NCI-H1105 treated with DMSO at 0.1 percent for 48 hours (cell line): ENCODE measurements at places on chromosomes 6 and 20.

DNA sequence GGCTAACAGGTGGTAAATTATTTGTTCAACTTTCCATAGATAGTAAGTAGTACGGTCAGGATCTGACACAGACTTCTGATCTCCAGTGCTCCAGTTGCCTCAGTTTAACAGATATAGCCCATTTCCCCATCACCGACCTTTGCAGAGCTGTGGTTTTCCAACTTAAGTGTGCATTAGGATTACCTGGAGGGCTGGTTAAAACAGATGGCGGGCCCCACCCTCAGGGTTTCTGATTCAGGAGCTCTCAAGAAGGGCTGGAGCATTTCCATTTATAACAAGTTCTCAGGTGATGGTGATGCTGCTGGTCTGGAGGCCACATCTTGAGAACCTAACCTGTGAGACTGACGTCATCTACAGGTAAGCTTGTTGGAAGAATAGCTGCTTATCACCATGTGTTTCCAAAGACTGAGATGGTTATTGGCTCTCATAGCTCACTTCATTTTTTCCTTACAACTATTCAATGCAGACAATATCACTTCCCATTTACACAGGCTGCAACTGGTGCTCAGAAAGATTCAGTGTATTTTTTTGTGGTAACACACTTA is 360.1 kb upstream of the CHD6 start:
- no peak for DNase-seq

DNA sequence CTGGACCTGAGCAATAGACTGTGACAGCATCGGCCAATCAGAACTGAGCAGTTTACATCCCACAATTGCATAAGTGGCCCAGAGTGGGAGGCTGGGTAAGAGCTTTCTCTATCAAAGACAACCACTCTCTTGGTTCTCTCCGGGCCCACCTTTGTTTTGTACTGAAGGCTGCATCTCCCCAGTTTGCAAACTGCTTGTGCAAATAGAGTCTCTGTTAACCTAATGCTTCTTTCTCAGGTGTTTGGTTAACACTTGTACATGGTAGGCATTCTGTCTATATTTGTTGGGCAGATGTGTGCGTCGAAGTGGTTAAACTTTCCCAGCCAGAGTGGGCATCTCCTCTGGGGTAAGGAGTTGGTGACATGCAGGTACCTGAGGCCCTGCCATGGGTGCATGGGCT is 177.1 kb downstream of the CDH26 start:
- DNase-seq: no peak

GRCh38 chr6:52574709-52575501 is 2.0 kb downstream of the TRAM2 start:
- no peak for DNase-seq

DNA sequence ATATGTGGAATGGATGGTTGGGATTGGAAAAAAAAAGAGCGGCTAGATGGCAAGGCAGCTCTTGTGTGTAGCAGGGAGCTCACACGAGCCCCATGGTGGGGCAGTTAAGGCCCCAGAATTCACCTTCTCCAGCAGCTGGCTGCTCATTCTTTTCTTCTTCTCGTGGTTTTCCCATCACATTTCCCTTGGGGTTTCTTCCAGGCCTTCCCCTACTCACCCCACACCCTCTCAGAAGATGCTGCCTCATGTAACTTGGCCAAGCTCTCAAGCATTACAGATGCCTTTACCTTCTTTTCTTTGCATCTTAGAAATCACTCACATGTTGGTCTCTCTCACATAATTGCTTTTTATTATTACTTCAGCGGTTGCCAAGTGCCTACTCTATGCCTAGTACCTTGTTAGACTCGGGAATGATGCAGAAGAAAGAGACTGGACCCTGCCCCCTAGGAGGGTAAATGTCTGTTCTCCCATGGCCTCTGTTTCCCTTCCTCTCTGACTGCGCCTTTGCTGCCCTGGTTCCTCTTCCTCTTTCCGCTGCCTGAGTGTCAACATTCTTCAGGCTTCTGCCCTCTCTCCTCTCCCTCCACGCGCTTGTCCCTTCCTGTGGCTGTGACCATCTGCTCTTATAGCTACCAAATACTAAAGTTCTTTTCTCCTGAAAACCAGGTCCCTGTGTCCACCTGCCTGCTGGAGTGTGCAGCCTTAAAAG is 28.6 kb downstream of the PPARD start:
- no peak for DNase-seq

DNA sequence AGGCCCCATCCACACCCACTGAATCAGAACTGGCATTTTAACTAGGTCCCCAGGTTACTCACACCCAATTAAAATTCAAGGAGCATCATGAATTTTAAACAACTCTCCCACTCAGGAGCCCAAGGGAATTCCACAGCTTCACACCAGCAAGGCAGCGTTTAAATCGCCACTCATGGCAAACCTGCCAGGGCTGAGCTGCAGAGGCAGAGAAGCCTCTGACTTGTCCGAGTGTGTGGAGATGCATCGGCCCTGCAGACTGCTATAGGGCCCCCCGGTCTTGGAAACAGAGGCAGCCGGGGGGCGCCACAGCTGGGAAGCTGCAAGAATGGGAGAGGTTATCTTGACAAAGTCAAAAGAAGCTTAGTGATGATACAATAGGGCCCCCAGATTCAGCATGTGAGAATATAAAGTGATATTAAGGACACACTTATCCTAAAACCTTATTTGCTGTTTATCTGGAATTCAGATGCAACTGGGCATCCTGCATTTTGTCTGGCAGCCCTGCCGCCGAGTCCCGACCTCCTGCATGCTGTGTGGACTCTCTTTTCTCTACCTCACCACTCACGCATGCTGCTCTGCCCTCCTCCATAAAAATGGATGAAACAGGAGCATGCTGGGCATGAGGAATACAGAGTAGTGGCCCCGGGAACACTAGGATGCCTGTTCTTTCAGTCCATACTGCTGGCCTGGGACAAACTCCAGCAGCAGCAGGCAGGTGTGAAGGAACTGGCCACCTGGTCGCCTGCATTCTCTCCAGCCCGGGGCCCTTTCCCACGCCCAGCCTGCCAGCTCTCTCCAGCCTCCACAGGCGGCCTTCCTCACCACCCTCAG is 126.1 kb downstream of the PXDC1 start:
- DNase-seq: no peak

DNA sequence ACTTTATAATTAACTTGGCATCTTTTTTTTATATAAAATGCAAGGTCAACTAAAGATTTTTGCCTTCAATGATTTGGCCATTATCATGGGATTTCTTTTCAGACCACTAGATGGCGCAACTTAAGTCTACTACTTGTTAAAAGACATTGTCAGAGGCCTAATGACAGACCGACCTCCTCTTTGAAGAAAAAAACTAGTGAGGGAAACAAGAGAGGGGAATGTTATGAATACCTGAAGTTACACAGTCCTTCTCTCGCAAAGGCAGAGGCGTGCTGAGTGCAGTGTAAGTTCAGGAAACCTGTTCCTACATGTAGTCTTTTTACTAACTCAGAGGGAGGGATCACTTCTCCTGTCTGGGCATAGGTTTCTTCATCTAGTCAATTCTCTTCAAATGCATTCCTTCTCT is 9.3 kb downstream of the TRAPPC3L start:
- DNase-seq: peak; percentile 71

DNA sequence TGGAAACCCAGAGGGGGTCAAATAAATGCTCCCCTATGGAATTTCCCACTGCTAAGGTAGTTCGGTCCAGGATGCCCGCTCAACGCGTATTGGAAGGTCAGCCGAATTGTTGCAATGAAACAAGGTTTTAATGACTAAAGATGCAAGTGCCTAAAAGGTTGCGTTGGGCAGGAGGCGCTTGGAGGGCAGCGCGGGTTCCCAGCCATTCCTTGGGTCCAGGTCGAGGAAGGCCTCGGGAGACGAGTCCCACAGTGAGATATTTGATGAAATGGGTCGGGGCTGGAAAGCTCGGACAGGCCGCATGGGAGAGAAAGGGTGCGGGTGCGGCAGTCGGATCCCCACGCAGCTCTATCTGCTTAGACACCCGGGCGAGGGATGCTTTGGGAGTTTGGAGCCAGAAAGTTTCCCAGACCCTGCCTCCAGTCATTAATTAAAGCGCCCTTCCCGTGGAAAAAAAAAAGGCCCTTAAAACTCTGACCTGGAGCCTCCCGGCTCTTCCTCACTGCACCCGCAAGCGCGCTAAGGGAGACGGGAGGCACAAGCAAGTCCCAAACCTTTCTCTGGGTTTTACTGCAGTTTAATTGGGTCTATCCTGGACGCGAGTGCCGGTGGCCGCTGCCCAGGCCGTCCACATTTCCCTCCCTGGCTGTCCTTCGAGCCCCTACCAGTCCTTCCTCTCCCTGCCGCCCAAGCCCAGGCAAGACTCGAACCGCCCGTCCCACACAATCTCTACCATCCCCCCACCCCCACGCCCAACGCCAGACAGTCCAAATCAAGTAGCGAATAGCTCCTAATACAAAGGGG is 24.2 kb downstream of the TFAP2A start:
- no peak for DNase-seq

- DNase-seq: peak; percentile 61
Measured at GRCh38 chr6:160137989-160138835, 16.6 kb downstream of the SLC22A1 start.

DNA sequence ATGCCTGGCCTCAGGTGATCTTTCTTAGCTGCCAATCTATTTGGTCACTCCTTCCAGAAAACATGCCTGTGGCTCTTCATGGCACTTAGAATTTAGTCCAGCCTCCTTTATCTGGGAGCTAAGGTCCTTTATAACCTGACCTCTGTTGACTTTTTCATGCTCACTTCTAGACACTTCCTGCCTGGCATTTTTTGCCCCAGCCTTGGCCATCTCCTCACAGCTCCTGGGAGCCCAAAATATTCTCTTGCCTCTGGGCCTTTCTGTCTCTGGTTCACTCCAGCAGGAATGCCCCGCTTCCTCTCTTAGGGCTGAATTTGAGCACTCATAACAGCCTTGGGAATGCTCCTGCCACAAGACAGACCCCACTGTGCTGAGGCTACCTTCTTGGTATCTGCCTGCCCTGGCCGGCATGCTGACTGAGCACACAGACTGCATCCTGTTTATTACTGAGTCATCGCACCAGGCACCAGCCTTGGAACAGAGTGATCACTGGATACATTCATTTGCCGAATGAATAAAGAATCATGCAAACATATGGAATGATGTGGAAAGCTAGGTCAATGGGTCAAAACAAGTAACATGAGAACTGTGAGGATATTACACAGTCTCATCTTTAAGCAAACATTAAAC is 5.8 kb upstream of the EEF1E1 start:
- DNase-seq: no peak

GRCh38 chr6:169498916-169499513 is 202.8 kb downstream of the WDR27 start:
- no peak for DNase-seq

GRCh38 chr20:43953919-43954592 is 39.4 kb downstream of the TOX2 start:
- no peak for DNase-seq

GRCh38 chr6:136767570-136768309 is 24.5 kb downstream of the MAP3K5 start:
- DNase-seq: no peak

- no peak for DNase-seq
Measured at GRCh38 chr6:165586706-165587105, 76.3 kb downstream of the PDE10A start.

GRCh38 chr20:36821964-36822437 is 48.4 kb upstream of the DSN1 start:
- DNase-seq: no peak

- DNase-seq: no peak
Measured at GRCh38 chr6:157539900-157540752, 159.1 kb downstream of the ZDHHC14 start.

DNA sequence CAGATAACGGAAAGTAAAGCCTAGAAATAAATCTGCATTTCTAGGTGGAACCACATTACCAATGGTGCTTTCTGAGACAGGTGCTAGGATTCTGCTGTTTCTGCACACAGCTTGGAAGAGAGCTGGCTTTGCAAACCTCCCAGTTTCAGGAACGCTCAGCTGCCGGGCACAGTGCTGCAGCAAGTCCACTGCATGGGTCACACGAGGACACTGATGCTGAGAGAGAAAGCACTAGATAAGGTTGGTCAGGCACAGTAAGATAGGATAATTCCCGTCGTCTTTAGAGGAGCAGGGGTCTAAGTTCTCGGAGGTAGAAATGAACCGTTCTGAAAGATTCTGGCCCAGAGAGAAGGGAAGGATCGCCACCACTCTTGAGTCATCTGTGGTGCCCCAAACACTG is 11.0 kb downstream of the UNC93A start:
- DNase-seq: no peak

DNA sequence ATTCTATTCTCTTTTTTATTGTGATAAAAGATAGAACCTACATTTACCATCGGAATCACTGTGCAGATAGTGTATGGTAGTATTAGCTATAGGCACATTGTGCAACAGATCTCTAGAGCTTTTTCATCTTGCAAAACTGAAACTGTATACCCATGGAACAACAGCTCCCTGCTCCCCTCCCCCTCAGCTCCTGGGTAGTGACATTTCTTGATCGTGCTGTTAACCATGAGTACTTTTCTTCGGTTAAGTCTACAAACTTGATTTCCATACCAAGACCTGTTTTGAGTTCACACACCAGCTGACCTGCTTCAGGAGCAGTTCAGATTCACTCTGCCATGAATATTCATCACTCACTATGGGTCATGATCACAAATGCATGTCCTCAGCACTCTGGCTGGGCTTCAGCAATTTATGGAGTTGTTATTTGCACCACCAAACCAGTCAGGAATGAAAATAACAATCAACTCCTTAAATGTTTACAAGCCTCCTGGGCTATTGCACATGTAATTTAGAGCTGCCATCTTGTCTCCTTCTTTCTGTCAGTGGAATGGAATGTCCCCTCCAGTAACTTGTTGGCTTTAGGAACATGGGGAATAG is 32.8 kb downstream of the PRDM1 start:
- DNase-seq: no peak

- no peak for DNase-seq
Measured at GRCh38 chr6:141866731-141867497, 265.8 kb upstream of the GJE1 start.

GRCh38 chr20:63843778-63844177 is 12.7 kb upstream of the ZBTB46 start:
- no peak for DNase-seq
